ENCODE measurements at places on chromosomes 4 and X.

GRCh38 chrX:107589243-107589642, 39.1 kb upstream of the PRPS1 start:
- no peak for DNase-seq

DNA sequence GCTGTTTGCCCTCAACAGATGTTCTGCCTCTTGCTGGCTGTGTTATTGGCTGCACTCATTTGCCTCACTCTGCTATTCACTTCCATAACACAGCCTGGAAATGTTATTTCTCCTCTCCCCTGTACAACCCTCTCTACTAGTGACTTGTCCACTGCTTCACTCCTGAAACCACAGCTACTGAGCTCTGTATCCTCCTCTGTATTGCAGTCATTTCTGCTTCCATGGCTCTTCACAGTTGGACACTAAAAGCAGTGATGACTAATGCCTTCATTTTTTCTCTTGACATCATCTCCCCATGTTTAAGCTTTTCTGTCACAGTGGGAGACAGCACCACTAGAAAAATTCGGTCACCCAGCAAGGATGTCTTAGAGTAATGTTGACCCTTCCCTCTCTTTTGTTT, 123.0 kb upstream of the PPP1R2C start:
- DNase-seq = no peak

- DNase-seq = peak; percentile 94
Observed at GRCh38 chrX:149539283-149540130, 1.3 kb upstream of the EOLA1 start.

DNA sequence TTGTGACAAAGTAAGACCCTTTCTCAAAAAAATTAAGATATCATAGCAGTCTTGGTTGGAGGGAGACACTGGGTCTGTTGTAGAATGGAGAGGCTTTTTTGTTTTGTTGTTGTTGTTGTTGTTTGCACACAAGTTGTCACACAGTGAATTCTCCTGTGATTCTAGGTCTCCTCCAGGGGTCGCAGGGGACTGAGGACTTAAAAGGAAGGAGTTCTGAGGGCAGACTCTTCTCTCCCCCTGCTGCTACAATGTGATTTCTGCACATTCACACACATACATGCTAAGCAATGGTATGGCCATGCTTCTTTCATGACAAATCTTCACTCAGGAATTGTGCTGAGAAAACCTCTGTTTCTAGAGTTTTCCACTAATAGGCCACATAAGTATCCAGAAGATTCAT, 71.1 kb downstream of the ZNF732 start:
- DNase-seq = no peak

All from activated CD8-positive, alpha-beta T cell treated with anti-CD3 and anti-CD28 coated beads, Interleukin-2, amount 10 ng/mL, durations not matched to agents 7 days and 5 days (primary cell).